ENCODE measurements at places on chromosomes 3 and 15.

- no peak for DNase-seq
These were observed 45.7 kb downstream of the EHHADH start for GRCh38 chr3:185207931-185208746.

DNA sequence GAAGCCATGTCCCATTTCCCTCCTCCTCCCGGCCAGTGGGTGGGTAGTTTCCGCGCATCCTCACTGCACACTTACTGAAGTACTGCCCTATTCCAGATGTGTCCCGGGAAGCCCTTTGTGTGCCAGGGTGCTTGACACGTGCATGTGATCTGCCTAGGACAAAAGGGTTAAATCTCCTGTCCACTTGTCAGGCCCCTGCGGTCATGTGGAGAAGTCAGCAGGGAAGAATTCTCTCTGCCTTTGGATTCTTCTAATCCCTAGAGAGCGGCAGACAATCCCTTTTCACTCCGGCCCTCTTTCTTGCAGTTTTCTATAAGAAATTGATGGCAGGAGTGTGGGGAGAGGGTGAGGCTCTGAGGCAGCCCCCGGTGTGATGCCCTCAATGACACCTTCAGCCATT lies 19.8 kb downstream of the ST8SIA2 start:
- DNase-seq = no peak

GRCh38 chr3:4270720-4271119 lies 32.4 kb upstream of the SETMAR start:
- DNase-seq = no peak

GRCh38 chr3:17602126-17602525 lies 140.3 kb downstream of the TBC1D5 start:
- DNase-seq = no peak

GRCh38 chr3:113304102-113304501 lies 92.7 kb downstream of the BOC start:
- no peak for DNase-seq

DNA sequence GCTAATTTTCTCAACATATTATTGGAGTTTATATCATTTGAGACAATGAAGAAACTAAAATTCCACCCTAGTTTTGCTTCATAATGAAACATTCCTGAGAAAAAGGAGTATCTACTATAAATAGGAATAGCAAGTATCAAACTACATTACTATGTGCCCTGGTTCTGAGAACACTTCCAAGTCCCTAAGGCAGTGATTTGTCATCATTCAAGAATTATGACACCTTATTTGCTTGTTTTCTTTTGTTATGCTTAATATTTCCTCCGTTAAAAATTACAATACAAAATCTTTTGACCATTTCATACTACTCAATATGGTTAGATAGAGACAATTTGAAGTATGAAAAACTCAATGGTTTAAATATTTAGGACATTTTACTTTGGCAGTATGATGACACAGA lies 707.8 kb upstream of the GOLIM4 start:
- no peak for DNase-seq
